Brain pericyte (primary cell): ENCODE measurements at places on chromosomes 11 and 22.

GRCh38 chr11:125494974-125495725 is 915 bp downstream of the FEZ1 start:
- DNase-seq: no peak

- no peak for DNase-seq
Observed at GRCh38 chr11:125933030-125933813, 12.6 kb upstream of the VSIG10L2 start.

- no peak for DNase-seq
Observed at GRCh38 chr11:111045874-111046273, 199.7 kb upstream of the POU2AF2 start.

- DNase-seq: no peak
Observed at GRCh38 chr22:44046485-44047141, 22.5 kb downstream of the PARVB start.

DNA sequence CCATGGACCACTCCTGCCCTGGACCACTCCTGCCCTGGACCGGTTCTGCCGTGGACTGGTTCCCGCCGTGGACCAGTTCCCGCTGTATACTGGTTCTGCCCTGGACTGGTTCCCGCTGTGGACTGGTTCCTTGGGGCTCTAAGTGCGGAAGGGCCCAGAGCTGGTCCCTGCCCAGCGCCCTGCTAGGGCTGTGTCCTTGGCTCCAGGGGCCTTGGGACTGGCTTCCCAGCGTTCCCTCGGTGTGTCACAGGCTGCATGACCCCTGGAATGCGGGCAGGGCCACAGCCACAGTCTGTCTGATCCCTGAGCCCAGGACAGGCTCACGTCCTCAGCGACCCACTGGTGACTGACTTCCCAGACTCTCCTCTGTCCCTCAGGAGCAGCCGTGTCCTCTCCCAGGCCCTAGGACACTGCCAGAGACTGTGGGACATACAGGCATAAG is 412.2 kb downstream of the TBC1D22A start:
- no peak for DNase-seq

DNA sequence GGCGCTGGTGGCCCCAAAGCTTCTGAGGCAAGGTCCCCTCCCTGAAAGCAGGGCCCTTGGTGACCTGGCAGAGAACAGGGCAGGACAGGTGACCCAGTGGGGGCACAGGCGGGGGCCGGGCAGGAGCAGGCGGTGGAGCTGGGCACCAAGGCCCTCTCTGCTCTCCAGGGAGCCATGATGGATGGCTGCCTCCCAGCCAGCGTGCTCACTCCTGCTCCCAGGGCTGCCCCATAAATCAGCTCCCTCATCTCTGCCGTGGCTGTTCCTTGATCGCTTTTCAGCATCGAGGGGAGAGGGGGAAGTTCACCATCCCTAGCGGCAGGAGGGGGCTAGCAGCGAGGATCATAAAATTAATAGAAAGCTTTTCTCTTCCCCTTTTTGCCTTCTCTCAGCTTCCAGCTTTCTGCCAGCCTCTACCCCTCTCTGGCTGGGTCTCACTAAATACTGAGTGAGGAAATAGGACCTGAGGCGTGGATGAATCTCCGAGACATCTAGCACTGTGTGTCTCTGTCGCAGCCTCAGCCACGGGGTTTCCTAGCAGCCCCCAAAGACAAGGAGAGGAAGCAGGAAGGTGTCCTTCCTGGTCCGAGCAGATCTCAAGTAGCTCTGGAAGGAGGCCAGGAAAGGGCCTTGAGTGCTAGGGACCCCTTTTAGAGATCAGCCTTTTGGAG is 22.2 kb upstream of the ELFN2 start:
- no peak for DNase-seq

- no peak for DNase-seq
Observed at GRCh38 chr22:46104881-46105493, 45.3 kb upstream of the PPARA start.

- DNase-seq: no peak
Observed at GRCh38 chr11:36013950-36014897, 70.4 kb downstream of the LDLRAD3 start.

DNA sequence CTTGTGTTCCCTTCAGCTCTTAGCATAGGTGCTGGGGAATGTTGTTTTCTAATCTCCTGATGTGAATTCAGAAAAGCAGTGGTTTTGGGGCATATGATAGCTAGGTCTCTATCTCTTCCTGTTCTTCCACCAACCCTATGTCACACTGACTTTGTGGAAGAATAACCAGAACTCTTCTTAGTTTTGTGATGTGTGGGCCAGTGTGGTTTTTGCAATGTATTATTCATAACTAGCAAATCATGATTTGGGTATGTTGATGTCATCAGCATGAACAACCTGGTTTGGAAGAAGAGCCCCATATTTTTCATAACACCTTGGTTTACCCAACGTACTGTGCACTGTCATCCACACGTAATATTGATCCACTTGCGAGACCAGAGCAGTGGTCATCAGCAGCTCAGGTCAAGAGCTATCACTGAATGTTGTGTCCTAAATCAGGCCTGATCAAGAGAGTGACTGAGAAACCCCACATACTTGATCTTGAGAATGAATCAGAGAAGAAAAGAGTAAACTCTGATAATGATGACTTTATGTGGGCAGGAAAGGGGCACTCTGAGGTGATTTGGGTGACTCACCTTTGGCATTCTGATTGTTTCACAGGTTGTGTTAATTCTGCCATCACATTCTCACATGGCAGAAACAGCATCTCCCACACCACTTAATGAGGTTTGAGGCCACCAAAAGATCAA is 19.4 kb upstream of the MS4A6E start:
- DNase-seq: no peak

DNA sequence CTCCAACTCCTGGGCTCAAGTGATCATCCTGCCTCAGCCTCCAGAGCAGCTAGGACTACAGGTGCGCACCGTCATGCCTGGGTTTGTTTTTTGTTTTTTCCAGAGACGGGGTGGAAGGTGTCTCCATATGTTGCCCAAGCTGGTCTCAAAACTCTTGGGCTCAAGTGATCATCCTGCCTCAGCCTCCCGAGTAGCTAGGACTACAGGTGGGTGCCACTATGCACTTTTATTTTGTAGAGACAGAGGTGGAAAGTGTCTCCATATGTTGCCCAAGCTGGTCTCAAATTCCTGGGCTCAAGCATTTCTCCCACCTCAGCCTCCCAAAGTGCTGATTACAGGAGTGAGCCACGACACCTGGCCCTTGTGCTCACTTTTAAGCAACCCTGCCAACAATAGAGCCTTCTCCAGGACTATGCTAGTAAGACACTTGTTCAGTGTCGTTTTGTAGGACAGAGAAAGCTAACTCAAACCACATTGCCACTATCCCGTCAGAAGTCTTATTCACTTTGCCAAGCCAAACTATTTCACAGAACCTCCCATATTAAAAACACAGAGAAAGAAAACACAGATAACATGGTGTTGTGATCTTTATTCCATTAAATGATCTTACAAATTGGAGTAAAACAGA is 9.4 kb upstream of the PLAAT3 start:
- DNase-seq: no peak

- DNase-seq: no peak
Observed at GRCh38 chr11:31964181-31964580, 126.7 kb upstream of the RCN1 start.

GRCh38 chr22:45460288-45461109 is 42.2 kb upstream of the FBLN1 start:
- peak; percentile 86 for DNase-seq

DNA sequence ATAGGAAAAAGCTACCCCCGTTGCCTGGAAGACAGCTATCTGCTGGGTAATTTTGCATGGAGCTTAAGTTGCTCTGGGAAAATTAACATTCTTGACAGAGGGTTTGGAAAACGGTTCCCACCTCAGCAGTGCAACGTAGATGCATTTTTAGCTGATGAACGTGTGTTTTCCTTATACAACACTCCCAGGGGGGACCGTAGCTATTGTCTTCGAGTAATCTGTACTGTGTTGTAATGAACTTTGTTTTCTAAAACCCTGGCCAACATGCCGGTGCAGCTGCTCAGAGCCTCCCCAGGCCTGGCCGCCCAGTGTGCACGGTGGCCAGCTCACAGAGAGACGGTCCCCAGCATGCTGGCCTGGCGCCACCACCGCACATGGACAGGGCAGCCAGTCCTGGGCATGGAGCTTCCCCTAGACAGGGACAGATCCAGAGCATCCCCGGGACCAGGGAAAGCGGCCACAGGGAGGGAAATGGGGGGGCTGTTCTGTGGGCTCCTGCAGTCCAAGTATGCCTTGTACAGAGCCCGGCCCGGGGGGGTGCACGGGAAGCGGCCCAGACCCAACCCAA is 2.2 kb downstream of the TNNT3 start:
- no peak for DNase-seq

GRCh38 chr11:110474578-110474977 is 44.8 kb downstream of the FDX1 start:
- no peak for DNase-seq

GRCh38 chr11:518463-519202 is 11.6 kb upstream of the RNH1 start:
- peak; percentile 66 for DNase-seq

DNA sequence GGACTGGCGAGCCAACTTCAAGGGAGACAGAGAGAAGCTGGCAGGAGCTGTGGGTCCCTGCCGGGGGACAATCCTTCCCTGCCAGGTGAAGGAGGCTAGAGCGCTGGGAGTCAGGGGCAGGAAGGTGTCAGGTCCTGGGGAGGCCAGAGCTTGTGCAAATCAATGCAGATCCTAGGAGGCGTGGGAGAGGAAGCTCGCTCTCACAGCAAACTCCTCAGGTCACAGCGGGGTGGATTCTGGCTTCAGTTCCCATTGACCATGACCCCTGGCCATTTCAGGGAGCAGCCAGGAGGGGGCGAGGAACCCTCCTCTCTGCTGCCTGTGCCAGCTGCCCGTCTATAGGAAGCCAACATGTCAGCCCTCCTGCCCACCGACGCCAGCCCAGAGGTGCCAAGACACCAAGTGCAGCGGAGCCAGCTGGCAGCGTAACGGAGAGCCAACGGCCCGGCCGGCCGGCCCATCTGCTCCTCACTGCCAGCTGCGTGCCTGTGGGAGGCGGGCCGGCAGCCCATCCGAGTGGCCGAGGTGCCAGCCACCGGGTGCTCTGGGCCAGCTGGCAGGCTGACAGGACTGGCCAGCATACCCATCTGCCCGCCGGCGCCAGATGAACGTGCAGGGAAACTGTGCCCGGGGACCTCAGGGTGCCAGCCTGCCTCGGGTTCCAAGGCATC is 374.8 kb downstream of the MIAT start:
- DNase-seq: peak; percentile 25

GRCh38 chr11:129702410-129703398 is 112.9 kb upstream of the TMEM45B start:
- DNase-seq: no peak

DNA sequence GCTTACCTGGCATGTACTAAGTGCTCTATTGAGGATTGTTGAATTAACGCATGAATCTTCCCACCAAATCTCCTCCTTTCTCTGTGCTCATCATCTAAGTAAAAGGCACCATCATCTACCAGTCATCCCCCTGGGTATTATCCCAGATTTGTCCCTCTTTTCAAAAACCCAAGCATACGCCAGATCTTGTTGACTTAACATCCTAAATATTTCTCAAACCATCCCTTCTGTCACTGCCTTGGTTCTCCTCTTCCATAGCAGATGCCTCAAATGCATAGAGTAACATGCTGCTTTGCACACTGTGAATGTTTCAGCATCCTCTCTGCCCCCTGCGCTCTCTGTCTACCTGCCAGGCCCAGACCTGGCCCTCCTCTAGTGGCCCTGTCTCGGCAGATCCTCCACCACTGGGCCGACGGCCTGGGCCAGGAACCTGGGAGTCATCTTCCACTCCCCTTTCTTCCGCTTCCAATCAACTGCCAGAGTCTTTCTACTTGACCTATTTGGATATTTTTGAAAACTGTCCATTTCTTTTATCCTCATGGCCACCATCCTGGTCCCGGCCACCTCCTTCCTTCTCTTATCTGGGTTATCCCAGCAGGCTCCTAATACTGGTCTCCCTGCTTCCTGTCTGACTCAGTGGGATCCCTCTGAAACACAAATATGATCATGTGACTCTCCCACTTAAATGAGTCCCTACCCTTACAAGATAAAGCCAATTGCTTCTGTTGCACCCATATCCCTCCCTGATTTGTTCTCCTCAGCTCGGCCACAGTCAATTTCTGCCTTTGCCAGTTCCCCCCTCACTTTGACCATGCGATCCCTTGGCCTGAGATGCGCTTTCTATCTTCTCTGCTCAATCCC is 3.4 kb upstream of the TAB1 start:
- DNase-seq: no peak

GRCh38 chr22:48953830-48954229 is 873.8 kb downstream of the BRD1 start:
- DNase-seq: no peak

DNA sequence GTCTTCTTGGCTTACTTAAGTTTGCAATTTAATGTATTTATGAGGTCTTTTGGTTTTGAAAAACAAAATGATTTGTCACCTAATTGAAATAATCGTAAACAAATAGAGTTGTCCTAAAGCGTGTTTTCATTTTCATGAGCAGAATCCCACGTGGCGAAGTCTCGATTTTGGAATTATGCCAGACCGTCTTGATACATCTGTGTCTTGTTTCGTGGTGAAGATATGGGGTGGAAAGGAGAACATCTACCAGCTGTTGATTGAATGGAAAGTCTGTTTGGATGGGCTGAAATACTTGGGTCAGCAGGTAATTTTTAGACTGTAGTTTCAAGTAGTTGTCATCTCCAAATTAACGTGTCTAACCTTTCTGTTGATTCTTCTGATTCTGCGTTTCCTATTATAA is 64.7 kb downstream of the UVRAG start:
- DNase-seq: no peak

DNA sequence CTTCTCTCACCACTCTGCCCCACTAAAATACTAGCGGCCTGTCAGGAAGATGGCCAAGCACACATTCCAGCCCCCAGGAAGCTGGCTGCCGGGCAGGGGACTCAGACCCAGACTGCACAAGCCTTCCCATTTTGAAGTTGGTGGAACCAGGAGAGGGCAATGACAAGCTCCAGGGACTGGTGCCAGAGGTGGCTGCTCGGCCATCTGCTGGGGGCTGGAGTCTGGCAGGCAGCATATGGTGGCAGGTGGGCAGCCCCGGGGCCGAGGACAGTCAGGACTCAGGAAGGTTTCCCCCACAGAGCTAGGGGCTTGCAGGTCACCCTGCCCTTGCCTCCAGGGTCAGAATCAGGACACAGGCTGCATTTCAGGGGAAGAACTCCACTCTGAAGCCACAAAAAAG is 22.6 kb downstream of the KCNJ5 start:
- no peak for DNase-seq

- DNase-seq: no peak
Observed at GRCh38 chr11:95599959-95600586, 189.5 kb downstream of the FAM76B start.

- DNase-seq: no peak
Observed at GRCh38 chr11:26063915-26064314, 268.0 kb upstream of the ANO3 start.

DNA sequence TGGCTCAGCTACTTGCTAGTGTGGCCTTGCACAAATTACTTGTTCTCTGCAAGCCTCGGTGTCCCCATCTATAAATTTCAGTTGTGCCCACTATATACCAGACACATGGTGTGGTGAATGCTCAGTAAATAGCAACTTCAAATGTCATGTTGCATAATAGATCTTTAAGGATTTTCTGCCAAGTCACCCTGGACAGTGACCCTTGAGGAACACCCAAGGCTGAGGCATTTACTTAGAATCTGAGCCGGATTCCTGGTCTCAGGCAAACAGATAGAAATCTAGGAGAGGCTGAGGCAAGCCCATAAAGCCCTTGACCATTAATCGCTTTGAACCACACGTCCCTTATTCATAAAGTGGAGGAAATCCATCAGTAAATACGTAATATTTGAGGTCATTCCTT is 9.7 kb downstream of the TEAD1 start:
- no peak for DNase-seq

- no peak for DNase-seq
Observed at GRCh38 chr11:2580061-2580421, 119.8 kb downstream of the KCNQ1OT1 start.
